ENCODE measurements at places on chromosomes 11 and 22.

- DNase-seq, result no peak
Observed at GRCh38 chr11:78662811-78663210, 88.1 kb upstream of the NARS2 start.

- DNase-seq, result no peak
Observed at GRCh38 chr22:27798511-27799014, 3.0 kb downstream of the MN1 start.

GRCh38 chr11:78438298-78438975 is 20.8 kb upstream of the GAB2 start:
- no peak for DNase-seq

DNA sequence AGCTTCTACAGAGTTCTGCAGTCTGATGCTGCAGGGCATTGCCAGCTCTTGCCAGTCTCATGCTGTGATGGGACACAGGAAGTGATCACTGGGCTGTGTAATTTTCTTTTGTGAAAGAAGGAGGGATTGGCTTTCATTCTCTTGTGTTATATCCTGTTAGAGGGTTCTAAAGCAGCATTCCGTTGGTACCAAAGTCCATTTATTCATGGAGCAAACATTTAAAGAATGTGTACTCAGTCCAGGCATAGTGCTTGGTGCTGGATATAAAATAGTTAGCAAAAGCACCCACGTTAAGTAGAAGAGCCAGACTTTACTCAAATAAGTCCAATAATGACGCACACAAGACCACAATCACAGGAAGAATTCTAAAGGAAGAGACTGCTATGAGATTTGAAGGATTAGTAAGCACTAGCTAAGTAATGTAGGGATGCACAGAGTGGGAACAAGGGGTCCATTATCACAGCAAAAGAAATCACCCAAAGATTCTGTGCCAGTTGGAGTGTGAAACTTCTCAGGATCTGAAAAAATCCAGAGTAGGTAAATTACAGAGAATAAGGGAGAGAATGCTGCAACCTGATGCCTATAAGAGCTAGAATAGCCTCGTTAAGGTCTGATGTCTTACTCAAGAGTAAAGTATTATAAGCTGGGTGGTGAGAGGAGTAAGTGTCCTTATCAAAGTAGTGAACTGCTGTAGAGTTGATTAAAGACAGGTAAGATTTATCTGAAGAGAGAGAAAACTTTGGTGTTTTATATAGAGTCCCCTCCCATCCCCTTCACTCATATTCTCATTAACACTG is 728.3 kb downstream of the METTL15 start:
- DNase-seq, result no peak

DNA sequence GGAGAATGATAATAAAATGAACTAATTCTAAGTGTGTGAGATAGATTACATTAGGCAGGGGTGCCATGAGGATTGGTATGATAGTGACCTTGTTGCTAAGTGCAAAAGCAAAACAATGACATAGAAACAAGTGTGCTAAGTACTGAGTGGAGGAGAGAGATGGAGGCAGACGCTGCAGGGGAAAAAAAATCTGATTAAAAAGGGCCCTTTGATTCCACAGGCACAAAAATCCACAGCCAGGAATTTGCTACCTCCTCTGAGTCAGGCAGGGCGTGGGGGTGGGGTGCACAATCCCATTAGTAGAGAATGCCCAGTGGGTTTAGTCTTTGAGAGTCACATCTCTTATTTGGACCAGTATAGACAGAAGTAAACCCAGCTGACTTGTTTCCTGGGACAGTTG is at the start of gene CNTF:
TSS of gene CNTF (plus strand) at position 322 of the 400 bp plus-strand sequence. CDS start 88 bp downstream, outside the sequence.
- no peak for DNase-seq

GRCh38 chr11:93525601-93526345 is 17.4 kb downstream of the SMCO4 start:
- no peak for DNase-seq

DNA sequence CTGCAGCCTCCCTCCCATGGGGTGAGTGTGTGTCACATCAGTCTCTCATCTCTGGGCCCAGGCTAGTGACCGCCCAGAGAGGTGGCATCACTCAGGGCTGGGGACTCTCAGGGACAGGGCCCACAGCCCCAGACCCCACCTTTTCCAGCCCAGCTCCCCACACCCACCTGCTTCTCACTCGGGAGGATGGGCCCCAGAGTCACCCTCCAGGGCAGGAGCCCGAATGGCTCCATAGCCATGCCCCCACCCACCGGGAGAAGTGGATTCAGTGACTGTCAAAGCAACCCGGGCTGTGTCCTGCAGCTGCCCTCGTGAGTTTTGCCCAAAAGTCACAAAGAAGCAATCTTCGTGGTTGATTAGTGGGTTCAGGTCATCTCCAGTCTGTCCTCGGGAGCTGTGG is 26.0 kb downstream of the PARVG start:
- no peak for DNase-seq

- no peak for DNase-seq
Observed at GRCh38 chr22:30969532-30970355, 679 bp downstream of the TUG1 start.

- DNase-seq, result no peak
Observed at GRCh38 chr11:114929351-114930000, 251.1 kb downstream of the NXPE2 start.

DNA sequence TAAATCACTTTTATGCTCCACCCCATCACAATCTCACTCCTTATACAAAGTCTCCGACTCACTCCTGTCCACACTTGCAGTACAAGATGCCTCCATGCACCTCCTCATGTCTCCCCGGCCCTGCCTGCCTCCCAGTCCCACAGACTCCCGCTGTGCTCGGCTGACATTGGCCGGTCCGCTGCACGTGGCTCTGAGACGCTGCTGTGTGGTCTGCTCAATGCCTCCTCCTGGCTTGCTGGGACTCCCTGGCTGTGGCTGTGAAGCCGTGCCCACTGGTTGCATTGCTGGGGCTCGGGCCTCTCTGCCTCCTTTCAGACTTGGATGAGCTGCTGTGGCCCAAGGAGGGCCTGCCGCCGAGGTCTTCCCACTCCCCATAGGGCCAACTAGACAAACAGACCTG is 224.0 kb upstream of the B3GAT1 start:
- DNase-seq, result no peak

- no peak for DNase-seq
Observed at GRCh38 chr11:28009996-28010395, 98.0 kb downstream of the KIF18A start.

- no peak for DNase-seq
Observed at GRCh38 chr22:24695561-24696511, 78.7 kb downstream of the PIWIL3 start.
